CD4-positive, alpha-beta T cell treated with Interleukin-1 beta for 1 hour (primary cell): ENCODE measurements at places on chromosomes 6 and 20.

- DNase-seq, result peak; percentile 70
Measured at GRCh38 chr20:35490736-35491181, 35.4 kb downstream of the CEP250 start.

DNA sequence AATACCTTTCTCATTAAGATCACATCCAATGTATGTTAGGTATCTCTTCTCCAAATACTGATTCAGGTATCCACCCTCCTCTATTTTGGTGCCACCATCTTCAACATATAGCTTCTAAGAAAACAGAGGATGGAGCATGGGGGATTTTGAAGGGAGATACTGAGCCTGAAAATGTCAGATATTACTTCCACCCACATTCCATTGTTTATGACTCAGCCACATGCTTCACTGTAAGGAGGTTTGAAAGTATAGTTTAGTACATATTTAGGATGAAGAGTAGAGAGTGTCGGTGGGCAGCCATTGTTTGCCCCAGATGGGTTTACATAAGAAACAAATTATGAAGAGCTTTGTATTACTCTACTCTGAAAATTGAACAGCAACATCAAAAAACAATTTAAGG lies 286.7 kb downstream of the TFAP2B start:
- no peak for DNase-seq

GRCh38 chr6:18545726-18546125 lies 158.6 kb downstream of the RNF144B start:
- no peak for DNase-seq

GRCh38 chr6:169950558-169950957 lies 199.1 kb downstream of the ERMARD start:
- DNase-seq, result peak; percentile 31

- DNase-seq, result no peak
Measured at GRCh38 chr20:32134026-32134425, 24.5 kb downstream of the TM9SF4 start.

DNA sequence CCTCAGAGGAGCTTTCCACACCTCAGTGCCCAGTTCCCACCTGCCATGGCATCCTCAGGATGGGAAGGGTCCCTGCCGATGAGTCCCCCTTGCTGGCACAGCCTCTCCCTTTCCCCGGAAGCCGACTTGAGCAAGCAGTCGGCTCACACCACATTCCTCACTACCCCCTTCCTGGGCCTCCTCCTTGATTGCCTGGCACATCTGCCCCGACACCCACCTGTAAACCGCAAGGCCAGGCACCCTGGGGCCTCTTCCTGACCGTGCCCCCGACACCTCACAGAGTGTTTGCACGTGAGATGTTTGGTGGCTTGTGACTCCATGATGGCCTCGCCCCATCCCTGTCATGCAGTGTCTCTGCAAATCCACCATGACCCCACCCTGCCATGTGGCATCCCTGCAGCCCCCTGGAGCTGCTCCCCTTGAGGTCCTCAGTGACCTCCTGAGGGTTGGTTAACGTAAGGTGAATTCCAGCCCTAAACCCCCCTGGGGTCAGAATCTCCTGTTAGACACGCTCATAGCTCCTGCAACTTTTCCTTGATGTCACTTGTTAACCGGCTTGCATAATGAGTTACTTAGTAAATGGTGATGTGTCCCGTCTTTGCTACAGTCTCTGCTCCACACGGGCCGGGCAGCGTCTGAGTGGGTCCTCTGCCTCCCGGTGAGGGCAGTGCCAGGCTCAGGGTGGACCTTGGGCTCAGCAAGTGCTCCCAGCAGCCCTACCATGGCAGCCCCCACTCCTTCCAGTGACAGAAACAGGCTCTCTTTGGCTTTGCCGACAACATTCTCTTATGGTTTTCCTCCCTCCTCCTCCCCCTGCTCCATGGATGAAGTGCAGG lies 115.9 kb upstream of the FRMD1 start:
- DNase-seq, result no peak

DNA sequence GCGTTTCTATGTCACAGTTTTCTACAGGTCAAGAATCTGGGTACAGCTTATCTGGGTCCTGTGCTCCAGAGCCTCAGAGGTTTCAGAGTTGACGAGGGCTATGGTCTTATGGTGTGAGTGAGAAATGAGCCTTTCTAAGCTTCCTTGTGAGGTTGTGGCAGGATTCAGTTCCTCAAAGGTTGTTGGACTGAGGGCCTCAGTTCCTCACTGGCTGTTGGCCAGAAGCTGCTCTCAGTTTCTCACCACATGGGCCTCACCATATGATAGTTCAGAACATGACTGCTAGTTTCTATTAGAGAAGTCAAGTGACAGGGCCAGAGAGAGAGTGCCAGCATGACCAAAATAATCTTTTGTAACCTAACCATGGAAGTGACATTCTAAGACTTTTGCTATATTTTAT lies 96.1 kb downstream of the NUS1 start:
- no peak for DNase-seq

DNA sequence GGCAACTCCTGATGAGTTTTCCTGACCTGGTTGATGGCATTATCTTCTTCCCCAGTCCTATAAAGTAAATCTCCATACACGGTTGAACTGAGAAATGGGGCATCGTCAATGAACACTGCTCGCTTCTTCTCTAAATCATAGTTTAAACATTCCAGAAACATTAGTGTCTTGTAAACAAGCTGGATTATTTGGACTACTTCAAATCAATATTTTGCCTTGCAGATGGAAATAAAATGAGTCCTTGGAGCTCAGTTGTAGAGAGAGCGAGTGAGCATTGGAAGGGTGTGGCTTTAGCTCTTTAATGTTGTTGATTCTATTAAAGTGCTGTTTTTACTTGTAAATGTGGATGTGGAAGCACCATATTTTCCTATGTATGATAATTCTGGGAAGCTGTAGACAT lies 18.4 kb downstream of the C6orf89 start:
- no peak for DNase-seq

DNA sequence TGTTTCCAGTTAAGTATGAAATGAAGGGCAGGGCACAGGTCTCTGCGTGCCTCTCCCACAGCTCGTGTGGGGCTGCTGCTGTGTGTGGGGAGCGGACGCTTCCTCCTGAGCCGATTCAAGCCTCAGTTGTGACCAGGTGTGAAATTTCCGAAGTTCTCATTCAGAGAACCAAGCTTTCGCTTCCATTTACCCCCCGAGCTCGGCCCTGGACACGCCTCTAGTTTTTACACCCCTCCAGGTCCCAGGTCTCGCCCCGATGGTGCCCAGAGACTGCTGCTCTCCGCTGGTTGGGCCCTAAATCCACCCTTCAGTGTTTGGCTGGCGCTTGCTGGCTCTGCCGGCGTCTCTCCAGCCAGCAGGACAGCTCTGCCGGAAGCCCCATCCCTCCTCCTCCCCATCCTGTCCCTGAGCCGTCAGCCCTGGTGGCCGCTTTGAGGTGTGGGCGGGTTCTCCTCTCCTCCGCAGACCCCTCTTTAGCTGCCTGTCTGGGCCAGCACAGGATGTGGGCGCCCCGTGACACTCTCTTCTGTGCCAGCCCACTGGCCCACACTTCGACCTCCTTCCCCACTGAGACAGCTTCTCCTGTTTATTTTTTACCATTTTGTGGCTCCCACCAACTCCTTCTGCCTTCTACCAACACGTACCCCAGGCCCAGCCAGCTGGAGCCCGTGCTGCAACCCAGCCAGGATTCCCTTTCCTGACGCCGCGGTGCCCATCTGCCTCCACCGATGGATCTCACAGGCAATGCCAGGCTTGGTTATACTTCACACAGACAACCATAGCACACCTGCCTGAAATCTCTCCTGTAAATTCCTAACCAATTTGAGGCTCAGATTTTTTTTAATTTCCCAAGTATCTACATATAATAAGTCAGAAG lies 142.8 kb downstream of the DLL1 start:
- DNase-seq, result peak; percentile 61

DNA sequence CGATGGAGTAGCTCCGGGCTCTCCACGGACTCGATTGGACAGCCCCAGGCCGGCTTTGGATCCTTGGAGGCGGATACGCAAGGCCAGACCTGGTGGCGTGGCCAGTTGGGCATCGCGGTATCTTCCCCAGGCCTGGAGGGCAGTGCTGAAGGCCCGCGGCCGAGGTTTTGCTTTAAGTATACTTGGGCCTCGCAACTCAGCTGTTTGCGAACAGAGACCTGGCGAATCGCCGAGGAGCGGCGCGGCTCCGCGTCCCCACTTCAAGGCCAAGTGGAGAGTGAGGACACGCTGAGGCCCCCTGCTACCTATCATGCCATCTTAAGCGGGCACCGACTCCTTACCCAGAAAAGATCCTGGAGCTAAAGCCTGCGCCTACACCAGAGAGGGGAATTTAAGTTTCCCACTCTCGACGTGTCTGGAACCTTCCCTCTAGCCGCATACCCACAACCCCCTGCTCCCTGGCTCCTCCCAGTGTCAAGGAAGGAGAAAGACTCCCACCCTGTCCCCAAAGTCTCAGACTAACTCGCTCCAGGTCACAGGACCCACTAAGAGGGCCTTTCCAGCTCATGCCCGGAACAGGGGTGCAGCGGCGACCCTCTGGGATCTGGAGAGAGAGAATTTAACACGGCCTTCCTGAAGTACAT lies 4.1 kb downstream of the LINC00237 start:
- no peak for DNase-seq

DNA sequence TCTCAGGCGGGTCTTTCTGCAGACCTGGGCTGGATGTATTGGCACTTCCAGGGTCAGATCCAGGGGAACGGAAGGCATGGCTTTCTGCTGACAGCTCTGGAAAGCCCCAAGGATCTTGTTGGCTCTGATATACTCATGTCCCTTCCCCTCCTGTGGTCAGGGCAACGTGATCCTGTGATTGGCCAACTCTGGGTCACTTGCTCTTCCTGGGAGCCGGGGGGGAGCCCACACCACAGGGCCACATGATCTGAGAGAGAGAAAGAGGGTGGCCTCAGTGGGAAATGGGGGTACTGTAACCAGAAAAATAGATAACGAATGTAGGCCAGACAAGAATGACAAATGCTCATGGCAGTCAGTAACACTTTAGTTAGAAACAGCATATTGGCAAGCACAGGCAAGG lies 223.0 kb downstream of the NFATC2 start:
- no peak for DNase-seq

DNA sequence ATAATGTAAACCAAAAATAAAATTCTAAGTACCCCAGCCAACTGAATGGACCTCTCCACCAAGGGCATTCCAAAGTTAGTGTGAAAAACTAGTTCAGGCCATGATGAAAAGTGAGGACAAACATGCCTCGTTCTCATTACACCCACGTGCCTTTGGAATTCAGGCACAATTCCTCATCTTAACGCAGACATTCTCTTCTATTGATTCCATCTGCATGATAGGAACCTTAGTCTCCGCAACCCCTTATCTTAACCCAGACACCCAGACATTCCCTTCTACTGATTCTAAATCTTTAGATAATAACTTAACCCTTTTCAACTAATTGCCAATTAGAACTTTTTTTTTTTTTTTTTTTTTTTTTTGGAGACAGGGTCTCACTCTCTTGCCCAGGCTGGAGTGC lies 7.6 kb upstream of the SERPINB6 start:
- DNase-seq, result no peak

DNA sequence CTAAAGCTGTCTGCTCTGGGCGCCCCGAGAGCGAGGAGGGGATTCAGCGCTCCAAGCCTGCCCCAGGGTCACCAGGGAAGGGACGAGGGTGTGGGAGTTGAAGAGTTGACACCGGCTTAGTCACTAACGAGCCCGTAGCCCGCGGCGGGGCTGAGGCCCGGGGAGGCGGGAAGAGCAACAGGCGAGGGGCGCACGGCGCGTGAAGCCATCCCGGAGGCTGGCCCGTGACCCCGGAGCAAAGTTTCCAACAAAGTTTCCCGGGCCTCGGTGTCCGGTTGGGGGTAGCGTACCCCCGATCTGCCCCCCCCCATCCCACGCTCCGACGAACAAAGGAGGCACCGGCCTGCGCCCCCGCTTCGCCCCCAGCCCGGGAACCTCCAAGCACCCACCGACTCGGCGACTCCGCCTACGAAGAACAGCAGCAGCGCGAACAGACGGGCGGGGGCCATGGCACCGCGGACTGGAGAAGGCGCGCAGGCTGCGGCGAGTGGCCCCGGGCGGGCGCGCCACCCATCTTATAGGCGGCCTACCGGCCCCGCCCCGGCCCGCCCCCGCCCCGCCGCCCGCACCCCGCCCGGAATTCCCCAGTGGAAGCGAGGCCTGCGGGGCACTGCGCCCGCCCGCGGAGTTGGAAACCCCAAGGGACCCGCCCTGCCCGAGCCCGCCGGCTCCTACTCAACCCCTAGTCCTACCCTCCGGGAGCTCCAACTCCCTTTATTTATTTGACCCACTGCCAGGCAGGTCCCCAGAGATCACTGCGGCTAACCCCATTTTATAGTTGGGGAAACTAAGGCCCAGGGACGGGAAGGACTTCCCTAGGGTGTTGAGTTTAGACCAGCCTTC lies at the start of gene SDC4:
Gene SDC4, minus strand, starts transcription at position 489 of the 843 bp plus-strand sequence. Its CDS starts 40 bp downstream, at position 449.
- peak; percentile 70 for DNase-seq

DNA sequence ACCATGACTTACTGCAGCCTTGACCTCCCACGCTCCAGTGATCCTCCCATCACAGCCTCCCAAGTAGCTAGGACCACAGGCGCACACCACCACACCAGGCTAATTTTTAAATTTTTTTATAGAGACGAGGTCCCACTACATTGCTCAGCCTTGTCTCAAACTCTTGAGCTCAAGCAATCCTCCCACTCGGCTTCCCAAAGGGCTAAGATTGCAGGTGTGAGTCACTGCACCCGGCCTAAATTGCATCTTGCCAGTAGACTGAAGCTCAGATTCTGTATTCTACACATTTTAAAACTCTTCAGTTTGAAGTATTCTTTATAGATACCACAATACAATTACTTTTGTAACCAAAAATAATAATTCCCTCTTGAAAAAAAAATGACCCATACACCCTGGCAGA lies 11.4 kb downstream of the NUDT3 start:
- no peak for DNase-seq

DNA sequence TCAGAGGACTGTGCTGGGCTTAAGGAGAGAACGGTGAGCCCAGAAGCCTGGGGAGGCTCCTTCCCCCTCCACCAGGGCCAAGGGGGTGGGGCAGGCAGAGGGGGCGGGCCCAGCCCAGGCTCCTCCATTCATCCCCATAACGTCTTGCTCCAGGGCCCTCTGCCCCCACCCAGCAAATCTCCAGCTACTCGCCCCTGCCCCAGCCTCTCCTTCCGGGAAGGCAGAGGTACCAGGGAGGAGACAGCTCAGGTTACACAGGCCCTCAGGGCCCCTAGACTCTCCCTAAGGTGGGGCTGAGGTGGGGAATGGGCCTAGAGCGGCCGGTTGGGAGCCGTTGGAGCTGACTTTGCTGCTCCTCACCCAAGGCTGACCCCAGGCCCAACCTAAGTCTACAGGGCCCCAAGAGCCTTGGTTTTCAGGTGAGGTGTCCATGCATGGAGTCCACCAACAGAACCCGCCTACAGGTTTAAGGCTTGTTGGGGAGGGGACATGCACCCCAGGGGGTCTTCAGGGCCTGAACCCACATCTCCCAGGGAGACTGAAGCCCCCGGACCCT lies 1.2 kb downstream of the LAMA5 start:
- DNase-seq, result no peak

GRCh38 chr6:53979468-53980067 lies 131.7 kb upstream of the MLIP start:
- no peak for DNase-seq

GRCh38 chr20:57787151-57787989 lies 77.6 kb upstream of the PMEPA1 start:
- DNase-seq, result no peak

GRCh38 chr20:17327185-17328148 lies 100.6 kb downstream of the PCSK2 start:
- DNase-seq, result no peak

- no peak for DNase-seq
Measured at GRCh38 chr20:4925842-4926530, 75.3 kb downstream of the SLC23A2 start.
